ENCODE measurements at places on chromosomes 12 and 14. TPM values are rescaled to one million over a fixed set of nuclear protein-coding genes. Genes with fewer than 3 reads are reported as not detected.

DNA sequence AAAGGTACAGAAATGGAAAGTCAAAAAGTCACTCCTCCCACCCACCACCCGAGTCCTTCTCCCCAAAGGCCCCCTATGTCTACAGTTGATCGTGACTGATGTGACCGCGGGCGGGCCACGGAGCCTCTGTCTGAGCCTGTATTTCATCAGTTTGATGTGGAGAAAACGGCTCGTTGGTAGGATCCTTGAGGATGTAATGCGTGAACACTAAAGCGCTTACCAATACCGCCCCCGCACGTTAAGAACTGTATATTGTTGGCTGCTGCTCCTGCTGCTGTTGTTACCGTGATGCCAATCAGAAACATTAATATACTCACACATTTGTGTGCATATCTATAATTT lies 24.6 kb upstream of the UBC start:
- H3K4me3 ChIP-seq = peak overlapping the region; percentile 54
- peaks cover 4% of the 10 kb centered on the region for H3K36me3 ChIP-seq
- DNase-seq = peak; percentile 36
- H3K27ac ChIP-seq = peak overlapping the region; percentile 87
- H3K27me3 ChIP-seq = no peaks in the 10 kb centered on the region

The BATF gene
- total RNA-seq = 0.49 TPM

The SLC25A47 gene
- 0.25 TPM for total RNA-seq

DNA sequence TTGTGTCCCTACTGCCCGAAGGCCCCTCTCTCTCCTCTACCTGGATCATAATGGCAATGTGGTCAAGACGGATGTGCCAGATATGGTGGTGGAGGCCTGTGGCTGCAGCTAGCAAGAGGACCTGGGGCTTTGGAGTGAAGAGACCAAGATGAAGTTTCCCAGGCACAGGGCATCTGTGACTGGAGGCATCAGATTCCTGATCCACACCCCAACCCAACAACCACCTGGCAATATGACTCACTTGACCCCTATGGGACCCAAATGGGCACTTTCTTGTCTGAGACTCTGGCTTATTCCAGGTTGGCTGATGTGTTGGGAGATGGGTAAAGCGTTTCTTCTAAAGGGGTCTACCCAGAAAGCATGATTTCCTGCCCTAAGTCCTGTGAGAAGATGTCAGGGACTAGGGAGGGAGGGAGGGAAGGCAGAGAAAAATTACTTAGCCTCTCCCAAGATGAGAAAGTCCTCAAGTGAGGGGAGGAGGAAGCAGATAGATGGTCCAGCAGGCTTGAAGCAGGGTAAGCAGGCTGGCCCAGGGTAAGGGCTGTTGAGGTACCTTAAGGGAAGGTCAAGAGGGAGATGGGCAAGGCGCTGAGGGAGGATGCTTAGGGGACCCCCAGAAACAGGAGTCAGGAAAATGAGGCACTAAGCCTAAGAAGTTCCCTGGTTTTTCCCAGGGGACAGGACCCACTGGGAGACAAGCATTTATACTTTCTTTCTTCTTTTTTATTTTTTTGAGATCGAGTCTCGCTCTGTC lies 1.8 kb downstream of the INHBE start:
- H3K27ac ChIP-seq = peak overlapping the region; percentile 50
- peak overlapping the region; percentile 62 for H3K4me3 ChIP-seq
- no peak for DNase-seq
- H3K27me3 ChIP-seq = no peaks in the 10 kb centered on the region

GRCh38 chr14:95421741-95422140 lies 94.7 kb downstream of the SYNE3 start:
- no peaks in the 10 kb centered on the region for H3K36me3 ChIP-seq
- H3K27me3 ChIP-seq = no peaks in the 10 kb centered on the region
- DNase-seq = no peak

DNA sequence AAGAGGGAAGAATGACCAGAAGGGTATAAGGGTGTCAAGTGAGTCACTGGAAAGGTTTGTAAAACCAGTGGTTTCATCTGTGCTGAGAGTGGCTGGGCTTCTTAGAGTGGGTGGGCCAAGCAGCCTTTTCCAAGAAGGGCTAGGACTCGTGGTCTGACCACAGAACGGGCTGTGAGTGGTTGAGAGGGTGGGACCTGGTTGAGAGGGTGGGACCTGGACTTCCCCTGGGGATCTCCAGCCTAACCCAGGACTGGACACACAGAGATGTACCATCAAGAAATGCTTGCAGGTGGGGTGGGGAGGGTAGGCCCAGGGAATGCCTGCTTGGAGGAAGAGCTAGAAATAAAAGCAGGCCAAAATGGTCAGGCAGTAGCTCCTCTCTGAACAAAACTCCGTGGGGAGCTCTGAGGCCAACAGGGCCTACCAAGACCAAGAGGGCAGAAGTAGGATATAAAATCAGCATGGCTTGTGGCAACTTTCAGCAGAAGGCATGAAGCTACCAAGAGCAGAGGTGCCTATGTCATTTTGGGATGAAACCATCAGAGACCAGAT lies 140.5 kb downstream of the FOXN3 start:
- peaks cover 5% of the 10 kb centered on the region for H3K27me3 ChIP-seq
- no peak for DNase-seq
- no peak overlapping the region for H3K4me3 ChIP-seq
- no peaks in the 10 kb centered on the region for H3K36me3 ChIP-seq

- no peak for DNase-seq
- H3K4me1 ChIP-seq = peaks cover 13% of the 10 kb centered on the region
- no peak overlapping the region for H3K27ac ChIP-seq
- no peak overlapping the region for H3K4me3 ChIP-seq
- H3K36me3 ChIP-seq = peaks cover 72% of the 10 kb centered on the region
These were observed 1116.9 kb upstream of the TMEM132C start for GRCh38 chr12:127150028-127150427.

The TSHR gene
- total RNA-seq = not detected

DNA sequence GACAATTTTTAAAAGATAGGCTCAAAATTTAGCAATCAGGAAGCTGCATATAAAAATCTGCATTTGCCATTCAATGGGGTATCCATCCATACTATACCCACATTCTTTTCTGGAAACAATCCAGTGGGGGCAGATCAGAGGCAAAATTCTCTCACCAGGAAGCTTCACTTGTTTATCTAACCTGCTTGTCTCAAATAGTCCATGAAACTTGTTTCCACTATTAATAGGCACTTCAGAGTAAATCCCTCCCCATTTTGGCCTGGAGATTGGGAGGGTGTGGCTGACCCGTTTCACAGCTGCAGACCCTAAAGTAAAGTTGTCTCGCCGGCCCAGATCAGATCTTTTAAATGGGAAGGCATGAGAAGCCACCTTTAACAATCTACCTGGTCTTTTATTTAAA lies 139.4 kb upstream of the CPNE8 start:
- no peak overlapping the region for H3K4me3 ChIP-seq
- no peaks in the 10 kb centered on the region for H3K27me3 ChIP-seq
- no peaks in the 10 kb centered on the region for H3K4me1 ChIP-seq

DNA sequence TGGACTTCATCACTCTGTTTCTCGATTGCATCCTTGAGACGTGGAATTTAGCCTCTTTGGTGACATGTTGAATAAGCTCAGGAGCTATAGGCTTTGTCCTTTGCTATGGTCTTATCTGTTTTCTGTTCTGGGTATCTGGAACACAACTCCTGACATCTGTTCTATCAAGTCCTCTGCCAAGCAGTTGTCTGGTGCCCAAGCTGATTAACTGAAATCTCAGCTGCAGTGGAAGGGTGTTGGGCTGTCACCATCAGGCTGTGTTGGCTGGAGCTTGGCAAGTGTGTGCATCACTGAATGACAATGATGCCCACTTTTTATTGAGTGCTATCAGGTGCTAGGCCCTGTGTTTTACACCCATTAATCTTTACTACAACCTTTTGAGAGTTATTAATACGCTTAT lies 77.8 kb downstream of the SMOC1 start:
- H3K27ac ChIP-seq = no peak overlapping the region
- no peaks in the 10 kb centered on the region for H3K36me3 ChIP-seq
- H3K4me1 ChIP-seq = no peaks in the 10 kb centered on the region
- H3K27me3 ChIP-seq = no peaks in the 10 kb centered on the region

- H3K27me3 ChIP-seq = no peaks in the 10 kb centered on the region
- H3K4me3 ChIP-seq = no peak overlapping the region
- no peak overlapping the region for H3K27ac ChIP-seq
- H3K4me1 ChIP-seq = no peaks in the 10 kb centered on the region
- no peak for DNase-seq
These were observed 11.9 kb downstream of the PTGDR start for GRCh38 chr14:52279408-52279807.

GRCh38 chr14:61750708-61751474 lies 11.3 kb upstream of the SNAPC1 start:
- peaks cover 23% of the 10 kb centered on the region for H3K36me3 ChIP-seq
- no peaks in the 10 kb centered on the region for H3K27me3 ChIP-seq
- H3K4me3 ChIP-seq = peak overlapping the region; percentile 65
- H3K27ac ChIP-seq = peak overlapping the region; percentile 60
- peaks cover 5% of the 10 kb centered on the region for H3K4me1 ChIP-seq

The STYK1 gene
- 0.31 TPM for total RNA-seq

DNA sequence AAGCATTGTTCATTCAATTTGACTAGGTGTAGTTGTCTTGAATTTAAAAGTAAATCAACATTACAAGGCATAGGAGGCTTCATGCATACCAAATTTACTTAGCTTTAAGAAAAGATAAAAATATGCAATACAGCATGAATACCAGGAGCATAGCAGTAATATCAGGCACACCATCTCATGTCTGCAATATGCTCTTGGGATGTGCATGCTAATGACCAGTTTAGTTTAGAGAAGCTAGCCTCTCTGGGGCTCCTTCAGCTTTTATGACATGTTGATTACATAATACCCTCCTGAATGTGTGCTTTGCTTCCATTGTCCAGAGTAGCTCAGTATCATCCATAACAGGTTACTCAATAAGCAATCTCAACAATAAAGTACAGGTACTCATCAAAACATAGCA lies 497.2 kb downstream of the FLRT2 start:
- no peak overlapping the region for H3K4me3 ChIP-seq
- DNase-seq = no peak
- no peaks in the 10 kb centered on the region for H3K36me3 ChIP-seq
- no peak overlapping the region for H3K27ac ChIP-seq

DNA sequence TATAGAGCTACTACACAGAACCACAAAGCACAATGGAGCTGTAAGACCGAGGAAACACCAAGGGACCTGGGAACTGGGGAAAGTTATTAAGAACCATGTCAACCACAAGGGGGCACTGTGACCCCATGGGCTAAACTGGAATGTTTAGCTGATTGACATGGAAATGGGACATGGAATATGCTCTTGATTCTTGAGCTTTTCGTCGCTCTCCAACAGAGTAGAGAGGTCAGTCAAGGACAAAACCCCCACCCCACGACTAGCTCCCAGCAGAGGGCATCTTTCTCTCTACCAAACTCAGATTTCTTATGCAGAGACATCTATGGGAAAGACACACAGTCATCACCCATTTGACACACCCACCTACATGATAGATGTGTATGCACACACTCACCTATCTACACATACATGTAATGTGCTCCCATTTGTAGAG lies 10.1 kb downstream of the NDRG2 start:
- H3K4me3 ChIP-seq = no peak overlapping the region
- peaks cover 23% of the 10 kb centered on the region for H3K36me3 ChIP-seq

- no peaks in the 10 kb centered on the region for H3K27me3 ChIP-seq
- H3K4me1 ChIP-seq = peaks cover 47% of the 10 kb centered on the region
- H3K36me3 ChIP-seq = peaks cover 57% of the 10 kb centered on the region
- peak overlapping the region; percentile 99 for H3K27ac ChIP-seq
- H3K4me3 ChIP-seq = peak overlapping the region; percentile 8
- DNase-seq = peak; percentile 44
These were observed 39.1 kb downstream of the CORO1C start for GRCh38 chr12:108691998-108692808.

DNA sequence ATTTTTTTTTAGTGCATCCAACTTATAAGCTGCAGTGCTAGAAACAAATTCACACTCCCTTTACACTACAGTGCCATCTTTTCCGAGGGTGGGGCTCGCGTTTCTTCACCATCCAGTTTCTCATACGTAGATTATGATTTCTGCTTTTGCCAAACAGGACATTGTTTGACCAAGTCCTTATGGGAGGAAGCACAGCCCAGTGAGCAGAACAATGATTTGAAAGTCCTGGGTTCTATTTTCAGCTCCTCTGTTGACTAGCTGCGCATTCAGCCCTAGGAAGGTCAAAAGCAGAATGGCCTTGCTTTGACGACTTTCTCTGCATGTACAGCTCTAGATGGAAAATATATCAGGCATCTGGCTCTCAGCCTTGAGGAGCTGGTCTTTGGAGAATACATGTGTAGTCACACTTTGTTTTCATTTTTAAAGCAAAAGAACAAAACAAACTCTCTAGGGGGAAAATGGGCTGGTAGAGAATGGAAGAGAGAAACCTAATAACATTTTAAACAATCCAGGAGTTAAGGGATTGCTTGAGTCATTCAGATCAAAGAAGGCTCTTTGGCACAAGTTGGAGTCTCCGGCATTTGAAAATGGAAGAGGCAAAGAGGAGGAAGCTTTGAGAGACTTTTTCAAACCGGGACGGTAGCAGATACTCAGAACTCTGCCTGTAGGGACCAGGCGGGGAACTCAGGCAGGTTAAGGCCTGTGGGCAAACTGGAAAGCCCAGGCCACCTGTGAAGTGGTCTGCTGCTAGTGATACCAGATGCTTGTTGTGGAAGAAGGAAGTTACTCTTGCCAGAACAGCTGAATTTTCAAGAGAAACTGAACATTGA lies 257.3 kb upstream of the PLEKHG7 start:
- H3K36me3 ChIP-seq = no peaks in the 10 kb centered on the region
- no peak overlapping the region for H3K4me3 ChIP-seq
- no peaks in the 10 kb centered on the region for H3K27me3 ChIP-seq
- no peaks in the 10 kb centered on the region for H3K4me1 ChIP-seq
- no peak for DNase-seq

The AQP2 gene
- not detected for total RNA-seq

DNA sequence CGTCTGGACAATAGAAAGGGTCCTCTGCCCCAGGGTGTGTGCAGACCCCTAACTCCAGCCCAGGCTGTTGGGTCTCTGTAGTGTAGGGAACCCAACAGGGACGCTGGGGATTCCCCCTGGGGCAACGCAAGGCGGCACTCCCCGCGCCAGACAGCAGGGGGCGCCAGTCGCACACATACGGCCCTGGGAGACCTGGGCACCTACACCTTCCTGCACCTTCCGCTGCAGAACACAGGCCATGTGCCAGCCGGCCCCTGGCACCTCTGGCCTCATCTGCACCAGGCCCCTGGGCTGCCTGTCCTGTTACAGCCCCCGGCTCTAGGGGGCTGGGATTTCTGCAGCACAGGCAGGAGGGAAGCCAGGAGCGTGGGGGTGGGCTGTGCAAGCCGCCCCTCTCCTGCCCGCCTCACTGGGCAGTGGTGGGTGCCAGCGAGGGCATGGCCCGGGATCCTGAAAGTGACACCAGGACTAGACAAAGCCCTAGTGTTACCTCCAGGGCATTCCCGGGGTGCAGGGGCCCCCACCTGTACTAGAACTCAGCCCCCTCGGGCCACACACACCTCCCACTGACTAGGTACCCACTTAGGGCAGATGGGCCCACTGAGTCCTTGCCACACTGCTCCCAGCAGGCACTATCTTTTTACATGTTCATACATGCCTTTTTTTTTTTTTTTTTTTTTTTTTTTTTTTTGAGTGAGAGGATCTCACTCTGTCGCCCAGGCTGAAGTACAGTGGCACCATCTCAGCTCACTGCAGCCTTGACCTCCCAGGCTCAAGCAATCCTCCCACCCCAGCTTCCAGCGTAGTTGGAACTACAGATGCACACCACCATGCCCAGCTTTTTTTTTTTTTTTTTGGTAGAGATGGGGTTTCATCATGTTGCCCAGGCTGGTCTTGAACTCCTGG lies 37.5 kb downstream of the CCNK start:
- H3K27ac ChIP-seq = no peak overlapping the region
- H3K4me3 ChIP-seq = no peak overlapping the region
- H3K36me3 ChIP-seq = peaks cover 6% of the 10 kb centered on the region
- peaks cover 11% of the 10 kb centered on the region for H3K4me1 ChIP-seq
- no peaks in the 10 kb centered on the region for H3K27me3 ChIP-seq
- DNase-seq = peak; percentile 72

All from K562 (cell line).